H1 (cell line): ENCODE measurements at places on chromosomes 16 and 17. TPM values are rescaled to one million over a fixed set of nuclear protein-coding genes. Genes with fewer than 3 reads are reported as not detected.

RNU2-1 gene
- 2,508 and 2,656 TPM in 2 replicates for total RNA-seq

- no peaks in the 10 kb centered on the region for H3K4me1 ChIP-seq
- DNase-seq, result no peak
- H3K27ac ChIP-seq, result no peak overlapping the region
Measured at GRCh38 chr17:77523540-77523939, 382.8 kb downstream of the SEC14L1 start.

GRCh38 chr16:30956601-30957455, 726 bp upstream of the SETD1A start:
- H3K27me3 ChIP-seq, result no peaks in the 10 kb centered on the region
- peak overlapping the region; percentile 100 for H3K27ac ChIP-seq
- peaks cover 9% of the 10 kb centered on the region for H3K4me1 ChIP-seq
- peak; percentile 93 for DNase-seq

GSDMA gene
- not detected in 2 replicates for total RNA-seq

PRCD gene
- total RNA-seq, result 1.4 and 2.1 TPM in 2 replicates

KRT36 gene
- total RNA-seq, result not detected in 2 replicates

HAGH gene
- total RNA-seq, result 28.7 and 34.4 TPM in 2 replicates

KRT40 gene
- total RNA-seq, result not detected in 2 replicates

ALDH3A1 gene
- total RNA-seq, result 0.37 and 0.46 TPM in 2 replicates

BAIAP3 gene
- 6.8 and 7.9 TPM in 2 replicates for total RNA-seq

GRCh38 chr16:17970157-17970765, 366.3 kb downstream of the NPIPA8 start:
- no peaks in the 10 kb centered on the region for H3K27me3 ChIP-seq
- no peak for DNase-seq
- H3K4me1 ChIP-seq, result no peaks in the 10 kb centered on the region; the same call in 1 of the 2 replicates
- no peaks in the 10 kb centered on the region for H3K36me3 ChIP-seq

- H3K27me3 ChIP-seq, result no peaks in the 10 kb centered on the region
- no peak overlapping the region for H3K4me3 ChIP-seq
Measured at GRCh38 chr17:58308173-58308984, 20.2 kb downstream of the TSPOAP1 start.

GRCh38 chr16:50335196-50335958, 33.4 kb downstream of the BRD7 start:
- peaks cover 12% of the 10 kb centered on the region for H3K36me3 ChIP-seq
- H3K4me1 ChIP-seq, result no peaks in the 10 kb centered on the region
- no peak overlapping the region for H3K4me3 ChIP-seq
- no peaks in the 10 kb centered on the region for H3K27me3 ChIP-seq

DNA sequence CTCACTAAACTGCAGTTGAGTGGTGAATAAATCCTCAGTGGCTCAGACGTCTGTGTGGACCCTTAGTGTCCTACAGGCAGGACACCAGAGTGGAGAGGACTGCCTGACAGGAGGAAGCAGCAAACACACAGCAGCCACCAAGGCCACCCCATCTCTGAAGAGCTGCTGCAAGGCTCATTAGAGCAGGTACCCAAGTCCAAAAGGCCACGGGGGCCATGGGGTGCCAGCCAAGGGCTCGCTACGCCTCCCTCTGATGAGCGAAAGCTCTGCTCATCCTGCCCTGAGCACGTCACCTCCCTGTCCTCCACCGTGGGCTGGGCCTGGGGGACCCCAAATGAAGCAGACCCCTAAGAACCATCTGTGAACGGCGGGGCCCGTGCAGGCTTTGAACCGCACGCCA, 70.1 kb upstream of the DOC2B start:
- no peaks in the 10 kb centered on the region for H3K36me3 ChIP-seq
- H3K4me3 ChIP-seq, result no peak overlapping the region
- H3K27ac ChIP-seq, result no peak overlapping the region
- H3K27me3 ChIP-seq, result no peaks in the 10 kb centered on the region
- peak; percentile 39 for DNase-seq

- H3K4me1 ChIP-seq, result peaks cover 2% of the 10 kb centered on the region
- no peaks in the 10 kb centered on the region for H3K27me3 ChIP-seq
- no peak overlapping the region for H3K27ac ChIP-seq
- no peaks in the 10 kb centered on the region for H3K36me3 ChIP-seq
- no peak for DNase-seq
- H3K4me3 ChIP-seq, result peak overlapping the region; percentile 100
Measured at GRCh38 chr17:38871247-38872015, 1.6 kb downstream of the LASP1 start.

- H3K27me3 ChIP-seq, result peaks cover 74% of the 10 kb centered on the region
- no peak overlapping the region for H3K27ac ChIP-seq
- no peak overlapping the region; the same call in 1 of the 2 replicates for H3K4me3 ChIP-seq
- peaks cover 20% of the 10 kb centered on the region for H3K4me1 ChIP-seq
- DNase-seq, result no peak
Measured at GRCh38 chr16:86285421-86285820, 224.9 kb upstream of the FOXF1 start.

DNA sequence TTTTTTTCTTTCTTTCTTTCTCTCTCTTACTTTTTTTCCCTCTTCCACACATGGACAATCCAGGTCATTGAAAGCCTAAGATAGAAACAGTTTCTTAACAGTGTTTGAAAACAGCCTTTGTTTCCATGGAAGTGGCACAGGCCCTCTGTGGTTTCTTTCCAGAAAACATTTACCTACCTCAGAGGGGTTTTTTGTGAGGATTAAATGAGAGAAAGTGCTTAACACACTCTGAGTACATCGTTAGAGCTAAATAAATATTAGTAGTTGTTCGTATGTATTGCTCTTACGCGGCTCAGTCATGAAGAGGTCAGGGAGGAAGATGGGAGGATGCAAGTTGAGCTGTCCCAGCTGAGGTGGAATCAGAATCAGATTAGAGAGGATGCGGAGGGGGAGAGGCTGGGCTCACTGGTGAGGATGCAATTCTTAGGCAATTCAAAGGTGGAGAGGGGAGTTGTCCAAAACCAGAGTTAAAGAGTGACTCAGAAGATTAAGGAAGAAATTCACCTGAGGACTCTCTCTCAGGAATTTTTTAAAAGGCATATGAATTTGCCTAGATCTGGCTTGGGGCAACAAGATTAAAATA, 345.4 kb downstream of the PMP22 start:
- no peak for DNase-seq
- no peak overlapping the region for H3K4me3 ChIP-seq
- no peaks in the 10 kb centered on the region for H3K27me3 ChIP-seq
- no peak overlapping the region for H3K27ac ChIP-seq
- no peaks in the 10 kb centered on the region for H3K36me3 ChIP-seq

MYH13 gene
- not detected in 2 replicates for total RNA-seq

GRCh38 chr17:2235792-2236366, 67.7 kb downstream of the SMG6 start:
- DNase-seq, result no peak
- no peaks in the 10 kb centered on the region for H3K27me3 ChIP-seq
- no peak overlapping the region for H3K4me3 ChIP-seq
- no peaks in the 10 kb centered on the region for H3K4me1 ChIP-seq

GRCh38 chr16:49953090-49953489, 71.9 kb upstream of the CNEP1R1 start:
- no peaks in the 10 kb centered on the region for H3K36me3 ChIP-seq
- H3K27me3 ChIP-seq, result no peaks in the 10 kb centered on the region
- H3K4me1 ChIP-seq, result no peaks in the 10 kb centered on the region
- DNase-seq, result no peak
- H3K4me3 ChIP-seq, result no peak overlapping the region

- no peak overlapping the region for H3K4me3 ChIP-seq
- no peaks in the 10 kb centered on the region; the same call in 1 of the 2 replicates for H3K4me1 ChIP-seq
- peaks cover 6% of the 10 kb centered on the region; the same call in 1 of the 2 replicates for H3K27me3 ChIP-seq
- H3K36me3 ChIP-seq, result no peaks in the 10 kb centered on the region
- no peak overlapping the region for H3K27ac ChIP-seq
Measured at GRCh38 chr16:67034487-67034886, 5.5 kb downstream of the CBFB start.

CDRT4 gene
- total RNA-seq, result 1.4 and 2.6 TPM in 2 replicates

GRCh38 chr16:2223221-2223941, at the start of gene E4F1:
E4F1 (plus strand) TSS chr16:2223591; CDS start chr16:2223614, 23 bp downstream.
- no peaks in the 10 kb centered on the region for H3K27me3 ChIP-seq
- peaks cover under 1% of the 10 kb centered on the region; the same call in 1 of the 2 replicates for H3K36me3 ChIP-seq
- no peaks in the 10 kb centered on the region for H3K4me1 ChIP-seq
- peak; percentile 100 for DNase-seq
- peak within 1 kb of the TSS; percentile 67 for H3K4me3 ChIP-seq
- peak within 1 kb of the TSS; percentile 77 for H3K27ac ChIP-seq

DNA sequence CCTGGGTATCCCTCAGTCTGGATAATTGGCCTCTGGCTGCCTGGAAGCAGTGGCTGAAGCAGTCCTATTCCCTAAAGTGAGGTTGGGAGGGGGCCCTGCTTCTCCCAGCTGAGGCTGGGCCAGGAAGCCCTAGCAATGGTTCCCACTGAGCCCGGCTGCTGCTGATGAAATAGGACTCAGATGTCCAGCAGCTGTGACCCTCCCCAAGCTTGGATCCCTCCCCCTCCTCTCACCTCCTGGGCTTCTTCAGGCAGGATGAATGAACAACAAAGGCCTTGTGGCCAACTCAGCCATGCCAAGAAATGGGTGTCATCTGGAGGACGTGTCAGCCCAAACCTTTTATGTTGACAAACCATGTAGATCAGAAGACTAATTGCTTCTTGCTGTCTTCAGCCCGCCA, 42.0 kb downstream of the AXIN2 start:
- no peak for DNase-seq
- H3K4me3 ChIP-seq, result no peak overlapping the region
- H3K27me3 ChIP-seq, result no peaks in the 10 kb centered on the region
- H3K27ac ChIP-seq, result no peak overlapping the region
- H3K36me3 ChIP-seq, result no peaks in the 10 kb centered on the region

TTLL6 gene
- 2.6 and 2.7 TPM in 2 replicates for total RNA-seq

DNA sequence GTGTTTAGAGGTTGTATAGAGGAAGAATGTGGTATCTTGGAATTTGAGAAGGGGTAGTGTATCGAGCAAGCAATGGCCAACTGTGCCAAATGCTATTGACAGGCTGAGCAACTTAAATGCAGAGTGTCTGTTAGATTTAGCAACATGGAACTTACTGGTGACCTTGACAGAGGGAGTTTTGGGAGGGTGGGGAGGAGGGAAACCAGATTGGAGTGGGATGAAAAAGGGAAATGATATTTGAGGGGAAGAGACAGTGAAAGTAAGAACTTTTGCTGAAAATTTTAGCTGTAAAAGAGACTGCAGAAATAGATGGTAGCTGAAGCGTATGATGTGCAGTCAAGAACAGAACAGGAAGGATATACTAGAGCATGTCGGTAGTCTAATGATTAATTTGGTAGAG, 1.1 kb downstream of the LRRC36 start:
- no peak overlapping the region for H3K4me3 ChIP-seq
- H3K27ac ChIP-seq, result no peak overlapping the region
- H3K27me3 ChIP-seq, result peaks cover 2% of the 10 kb centered on the region
- no peaks in the 10 kb centered on the region for H3K36me3 ChIP-seq
- DNase-seq, result no peak

DNA sequence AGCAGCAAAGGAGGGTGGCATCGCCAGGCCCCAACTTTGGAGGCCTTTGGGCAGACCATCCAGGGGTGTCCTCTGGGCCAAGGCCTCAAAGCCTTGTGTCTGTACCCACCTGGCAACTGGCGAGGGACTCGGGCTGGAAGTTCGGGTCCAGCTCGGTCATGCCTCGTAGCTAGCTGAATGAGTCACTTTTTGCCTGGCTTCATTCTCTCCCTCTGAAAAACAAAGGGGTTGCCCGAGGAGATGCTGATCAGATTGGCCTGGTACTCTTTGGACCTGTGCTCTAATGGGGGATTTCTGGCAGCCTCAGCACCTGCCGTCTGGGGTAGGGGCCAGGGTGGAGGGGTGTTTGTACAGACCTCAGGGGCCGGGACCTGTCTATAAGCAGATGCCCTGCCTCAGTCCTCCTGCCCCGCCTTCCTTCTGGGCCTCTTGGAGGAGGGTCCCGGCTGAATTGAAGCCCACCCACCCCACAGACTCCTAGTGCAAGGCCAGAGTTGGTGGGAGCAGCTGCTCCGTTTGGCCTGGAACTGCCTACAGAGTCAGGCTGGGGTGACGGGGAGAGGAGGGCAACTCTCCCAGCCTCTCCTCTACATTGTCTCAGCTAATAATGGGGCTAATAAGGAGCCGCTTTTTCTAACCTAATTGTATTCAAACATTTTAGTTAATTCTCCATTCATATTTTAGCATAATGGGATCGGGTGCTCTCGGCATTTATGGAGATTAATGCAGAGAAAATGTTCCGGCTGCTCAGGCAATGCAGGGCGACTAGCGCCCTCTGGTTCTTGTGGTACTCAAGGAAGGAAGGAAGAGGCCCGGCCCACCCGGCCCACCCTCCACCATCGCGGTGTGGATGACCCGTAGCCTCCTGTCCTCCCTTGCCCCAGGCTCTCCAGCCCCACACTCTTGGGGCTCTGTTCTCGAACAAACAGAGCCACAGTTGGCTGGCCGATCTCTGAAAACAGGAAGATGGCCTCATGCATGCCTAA, 21.4 kb upstream of the ABCC3 start:
- H3K27me3 ChIP-seq, result no peaks in the 10 kb centered on the region
- no peaks in the 10 kb centered on the region for H3K36me3 ChIP-seq
- DNase-seq, result no peak
- no peak overlapping the region for H3K27ac ChIP-seq
- 0 out of 2 replicates have a peak, but pooled peaks cover 5% of the 10 kb centered on the region for H3K4me1 ChIP-seq

GRCh38 chr17:52025236-52025635, 133.3 kb downstream of the CA10 start:
- H3K4me3 ChIP-seq, result no peak overlapping the region
- H3K27ac ChIP-seq, result no peak overlapping the region
- no peaks in the 10 kb centered on the region for H3K4me1 ChIP-seq
- DNase-seq, result no peak

DNA sequence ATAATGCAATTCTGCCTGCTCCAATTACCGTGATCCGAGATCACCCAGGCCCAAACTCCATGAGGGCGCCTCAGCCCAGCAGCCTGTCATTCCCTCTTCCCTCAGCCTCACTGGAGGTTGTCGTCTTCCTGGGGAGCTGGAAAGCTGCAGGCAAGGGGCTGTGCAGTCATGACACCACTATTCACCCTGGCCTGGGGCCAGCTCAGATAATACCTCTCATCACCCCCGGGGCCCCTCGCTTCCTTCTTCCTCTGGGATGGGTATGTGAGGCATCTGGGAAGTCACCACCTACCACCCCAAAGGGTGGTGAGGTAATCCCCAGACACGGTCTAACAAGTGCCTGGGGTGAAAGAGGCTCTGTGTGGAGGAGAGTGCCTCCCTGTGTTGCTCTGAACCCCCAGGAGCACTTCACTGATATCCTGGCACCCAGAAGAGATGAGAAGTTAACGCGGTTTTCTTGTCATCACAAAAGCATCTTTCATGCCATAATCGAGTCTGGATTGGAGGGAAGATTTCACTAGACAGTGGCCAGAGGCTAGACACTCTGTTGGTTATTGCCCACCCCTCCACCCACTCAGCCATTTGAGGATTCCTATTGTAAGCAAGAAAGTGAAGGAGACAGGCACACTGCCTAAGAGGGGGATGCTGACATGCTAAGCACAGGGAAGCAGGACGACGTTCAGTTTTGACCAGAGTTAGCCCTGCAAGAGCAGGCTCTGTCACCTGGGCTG, 18.4 kb downstream of the CFAP20 start:
- H3K4me1 ChIP-seq, result peaks cover 9% of the 10 kb centered on the region
- DNase-seq, result no peak
- H3K27me3 ChIP-seq, result no peaks in the 10 kb centered on the region
- no peak overlapping the region for H3K27ac ChIP-seq
- peaks cover 14% of the 10 kb centered on the region for H3K36me3 ChIP-seq

- peaks cover 4% of the 10 kb centered on the region for H3K4me1 ChIP-seq
- H3K36me3 ChIP-seq, result no peaks in the 10 kb centered on the region
- H3K27ac ChIP-seq, result no peak overlapping the region
- no peaks in the 10 kb centered on the region for H3K27me3 ChIP-seq
Measured at GRCh38 chr16:88466175-88466862, 13.2 kb downstream of the ZFPM1 start.
